ENCODE measurements at places on chromosomes 2 and 18.

DNA sequence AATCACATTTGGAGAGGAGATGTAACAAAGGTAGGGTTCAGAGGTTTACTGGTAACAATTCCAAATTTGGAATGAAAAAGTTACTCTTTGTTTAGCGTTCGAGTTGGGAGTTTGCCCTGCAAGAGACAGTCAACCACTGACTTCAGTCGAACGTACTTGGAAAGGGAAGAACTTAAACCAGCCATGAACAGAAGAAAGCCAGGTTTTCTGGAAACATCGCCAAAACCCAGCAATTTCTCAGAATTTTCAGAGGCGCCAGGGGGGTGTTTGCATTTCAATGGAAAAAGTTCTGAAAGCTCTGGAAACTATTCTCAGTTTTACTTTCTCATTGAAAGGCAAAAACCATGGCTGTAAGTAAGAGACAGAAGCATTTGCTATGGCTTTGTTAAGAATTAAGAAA is 28.5 kb upstream of the AQP4 start:
- DNase-seq = no peak

- DNase-seq = peak; percentile 100
These were observed 124.7 kb downstream of the CABLES1 start for GRCh38 chr18:23259701-23260681.

- no peak for DNase-seq
These were observed 88.8 kb downstream of the CD8B2 start for GRCh38 chr2:106575955-106576354.

DNA sequence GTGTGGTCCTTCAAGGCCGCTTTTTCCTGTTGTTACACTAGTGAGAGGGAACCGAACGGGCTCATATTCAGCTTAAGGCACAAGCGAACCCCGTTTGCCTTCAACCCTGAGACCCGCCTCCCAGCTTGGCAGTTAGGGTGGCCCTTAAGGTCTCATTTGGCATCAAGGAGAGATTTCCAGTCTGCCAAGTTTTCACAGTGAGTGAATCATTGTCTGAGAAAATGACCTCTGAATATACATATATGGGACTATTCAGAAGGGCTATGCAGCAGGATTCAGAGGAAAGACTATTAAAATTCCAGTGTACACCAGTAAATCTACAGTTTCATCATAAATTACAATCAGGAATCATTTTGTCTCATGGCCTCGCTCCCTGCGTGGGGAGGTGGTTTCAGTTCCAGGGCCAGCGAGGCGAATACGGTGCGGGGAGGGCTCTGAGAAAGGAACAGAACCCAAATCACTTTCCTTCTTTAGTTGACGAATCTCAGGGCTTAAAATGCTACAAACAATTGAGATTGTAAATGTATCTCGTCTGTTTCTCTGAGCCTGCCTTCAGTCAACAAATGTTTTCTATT is 231.4 kb downstream of the FAM210A start:
- DNase-seq = no peak

DNA sequence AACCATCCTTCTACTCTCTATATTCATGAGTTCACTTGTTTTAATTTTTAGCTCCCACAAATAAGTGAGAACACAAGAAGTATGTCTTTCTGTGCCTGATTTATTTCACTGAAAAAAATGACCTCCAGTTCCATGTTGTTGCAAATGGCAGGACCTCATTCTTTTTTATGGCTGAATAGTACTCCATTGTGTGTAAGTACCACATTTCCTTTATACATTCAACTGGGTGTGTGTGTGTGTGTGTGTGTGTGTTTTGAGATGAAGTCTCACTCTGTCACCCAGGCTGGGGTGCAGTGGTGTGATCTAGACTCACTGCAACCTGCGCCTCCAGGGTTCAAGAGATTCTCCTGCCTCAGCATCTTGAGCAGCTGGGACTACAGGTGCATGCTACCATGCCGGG is 41.2 kb downstream of the KCNG3 start:
- DNase-seq = no peak

DNA sequence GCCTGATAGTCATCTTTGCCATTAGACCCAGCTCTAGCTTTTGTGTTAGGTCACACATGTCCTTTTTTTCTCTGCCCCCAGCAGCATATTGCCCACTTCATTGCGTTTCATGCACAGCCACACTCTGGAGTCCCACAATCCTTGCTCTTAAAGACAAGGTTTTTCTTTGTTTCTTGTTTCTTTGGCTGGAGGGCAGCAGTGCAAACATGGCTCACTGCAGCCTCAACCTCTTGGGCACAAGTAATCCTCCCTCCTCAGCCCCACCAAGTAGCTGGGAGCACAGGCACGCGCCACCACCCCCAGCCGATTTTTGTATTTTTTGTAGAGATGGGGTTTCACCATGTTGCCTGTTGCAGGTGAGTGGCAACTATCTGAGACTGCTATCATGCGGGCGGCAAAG is 16.9 kb upstream of the PAPOLG start:
- no peak for DNase-seq

- no peak for DNase-seq
These were observed 339.0 kb upstream of the MEIS1 start for GRCh38 chr2:66095820-66096345.

- DNase-seq = no peak
These were observed 99.5 kb downstream of the MRO start for GRCh38 chr18:50720325-50720674.

DNA sequence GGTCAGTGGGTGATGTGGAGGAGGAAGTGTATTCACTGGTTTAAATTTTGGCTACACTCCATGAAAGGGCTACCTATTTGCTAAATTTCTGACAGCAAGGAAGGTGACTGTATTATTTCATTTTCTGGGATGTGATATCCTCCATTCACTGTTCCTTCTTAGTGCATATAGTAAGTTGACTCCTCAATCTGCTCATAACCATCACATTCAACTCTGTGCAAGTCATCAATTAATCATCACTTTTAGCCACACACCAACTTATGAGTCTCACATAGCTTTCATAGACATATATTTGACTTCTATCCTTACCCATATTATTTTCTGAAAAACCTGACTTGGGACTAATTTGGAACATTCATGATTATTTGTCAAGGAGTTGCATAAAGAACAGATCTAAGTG is 16.9 kb downstream of the KLHL41 start:
- DNase-seq = no peak

DNA sequence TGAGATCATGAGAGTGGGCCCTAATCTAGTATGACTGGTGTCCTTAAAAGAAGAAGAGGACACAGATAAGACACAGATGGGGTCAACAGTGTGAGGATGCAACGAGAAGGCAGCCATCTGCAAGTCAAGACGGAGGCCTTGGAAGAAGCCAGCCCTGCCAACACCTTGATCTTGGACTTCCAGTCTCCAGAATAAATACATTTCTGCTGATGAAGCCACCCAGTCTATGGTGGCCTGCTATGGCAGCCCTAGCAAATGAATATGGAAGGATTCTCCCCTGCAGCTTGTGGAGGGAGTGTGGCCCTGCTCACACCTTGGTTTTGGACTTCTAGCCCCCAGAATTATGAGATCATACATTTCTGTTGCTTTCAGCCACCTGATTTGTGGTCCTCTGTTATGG is 12.3 kb downstream of the CTIF start:
- DNase-seq = no peak

DNA sequence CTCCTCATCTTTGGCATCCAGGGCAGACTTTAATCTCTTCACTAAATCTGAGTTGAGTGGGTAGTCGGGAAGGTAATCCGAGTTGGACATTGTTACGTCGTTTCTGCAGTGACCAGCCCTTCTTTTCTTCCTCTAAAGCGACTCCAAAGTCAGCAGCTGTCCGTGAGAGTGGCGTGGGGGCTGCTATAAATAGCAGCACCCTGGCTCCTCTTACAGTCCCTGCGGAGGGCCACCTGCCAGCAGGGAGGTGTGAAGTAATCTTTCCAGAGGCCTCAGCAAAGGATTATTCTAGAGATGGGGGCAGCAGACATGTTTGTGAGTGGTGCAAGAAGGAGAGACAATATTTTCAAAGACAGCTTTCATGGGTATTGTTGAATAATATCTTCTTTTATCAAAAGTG is at the start of gene ASB18:
ASB18 (minus strand) TSS at position 151 of the 400 bp plus-strand sequence; CDS start at position 90, 61 bp downstream.
- DNase-seq = no peak

DNA sequence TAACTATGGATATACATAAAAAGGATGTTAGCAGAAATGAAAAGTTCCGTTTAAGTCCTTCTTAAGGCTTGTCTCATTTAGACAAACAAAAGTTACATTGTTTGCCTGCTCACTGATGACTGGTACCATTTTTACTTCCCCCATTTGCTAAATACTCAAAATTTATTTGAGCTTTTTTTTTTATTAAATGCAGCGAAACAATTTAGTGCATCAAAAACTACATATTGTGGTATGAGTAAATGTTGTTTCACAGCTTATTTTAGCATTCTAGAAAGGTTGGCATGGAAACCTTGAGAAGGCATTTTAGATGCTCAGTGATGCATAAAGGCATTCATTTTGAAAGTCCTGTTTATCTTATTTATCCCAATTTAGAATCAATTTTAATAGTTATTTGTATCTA is 100.0 kb downstream of the MAP2 start:
- DNase-seq = no peak

DNA sequence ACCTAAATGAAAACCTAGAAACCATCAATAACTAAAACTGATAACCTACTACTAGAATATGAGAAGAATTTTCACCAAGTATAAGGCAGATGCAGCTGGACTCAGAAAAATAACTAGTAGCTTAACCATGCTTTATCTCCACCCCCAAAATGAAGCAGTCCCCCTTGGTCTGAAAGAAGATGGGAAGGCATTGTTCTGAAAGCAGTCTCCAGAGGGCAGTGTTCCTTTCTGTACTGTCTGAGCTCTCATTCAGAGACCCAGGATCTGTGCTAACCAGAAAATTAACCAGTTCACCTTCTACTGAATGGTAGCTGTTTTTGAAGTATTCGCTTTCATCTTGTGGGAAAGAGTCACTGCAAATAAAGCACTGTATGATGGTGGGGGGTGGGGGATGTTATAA is 273.0 kb downstream of the PDE11A start:
- no peak for DNase-seq

DNA sequence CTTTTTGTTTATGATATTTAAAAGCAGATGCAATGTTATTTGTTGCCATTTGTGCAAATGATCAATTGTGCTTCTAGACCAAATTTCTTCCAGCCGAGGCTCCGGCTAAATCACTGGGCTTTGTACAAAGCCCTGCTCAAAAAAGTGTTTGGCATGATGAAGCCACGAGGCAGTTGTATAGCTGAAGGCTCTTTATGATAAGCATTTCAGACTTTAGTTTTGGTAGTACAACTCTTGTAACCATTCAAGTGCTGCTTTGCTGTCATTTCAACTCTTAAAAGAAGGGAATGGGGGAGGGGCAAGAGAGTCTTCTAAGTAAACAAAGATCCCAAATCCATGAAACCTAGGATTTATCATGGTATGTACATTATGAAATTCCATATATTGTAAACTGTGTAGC is 3.3 kb upstream of the ZNF532 start:
- no peak for DNase-seq

- no peak for DNase-seq
These were observed 752 bp upstream of the CYTIP start for GRCh38 chr2:157444641-157445040.

- no peak for DNase-seq
These were observed 1037.6 kb downstream of the DSC3 start for GRCh38 chr18:30004965-30005364.

DNA sequence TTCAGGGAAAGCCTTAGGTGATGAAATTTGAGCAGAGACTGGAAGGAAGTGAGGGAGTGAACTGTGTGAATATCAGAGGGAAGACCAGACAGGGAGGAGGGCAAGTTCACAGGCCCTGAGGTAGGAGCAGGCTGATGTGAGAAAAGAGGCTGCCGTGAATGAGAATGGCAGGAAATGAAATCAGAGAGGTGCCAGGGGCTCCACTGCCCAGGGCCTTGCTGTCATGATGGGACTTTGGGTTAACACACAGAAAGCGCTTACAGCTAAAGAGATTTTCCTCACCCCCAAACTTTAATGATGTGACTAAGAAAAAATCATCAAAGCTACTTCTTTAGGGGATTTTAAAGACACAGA is 53.8 kb downstream of the MARCHF4 start:
- no peak for DNase-seq

- DNase-seq = peak; percentile 60
These were observed 36.6 kb upstream of the AAK1 start for GRCh38 chr2:69680001-69680675.

DNA sequence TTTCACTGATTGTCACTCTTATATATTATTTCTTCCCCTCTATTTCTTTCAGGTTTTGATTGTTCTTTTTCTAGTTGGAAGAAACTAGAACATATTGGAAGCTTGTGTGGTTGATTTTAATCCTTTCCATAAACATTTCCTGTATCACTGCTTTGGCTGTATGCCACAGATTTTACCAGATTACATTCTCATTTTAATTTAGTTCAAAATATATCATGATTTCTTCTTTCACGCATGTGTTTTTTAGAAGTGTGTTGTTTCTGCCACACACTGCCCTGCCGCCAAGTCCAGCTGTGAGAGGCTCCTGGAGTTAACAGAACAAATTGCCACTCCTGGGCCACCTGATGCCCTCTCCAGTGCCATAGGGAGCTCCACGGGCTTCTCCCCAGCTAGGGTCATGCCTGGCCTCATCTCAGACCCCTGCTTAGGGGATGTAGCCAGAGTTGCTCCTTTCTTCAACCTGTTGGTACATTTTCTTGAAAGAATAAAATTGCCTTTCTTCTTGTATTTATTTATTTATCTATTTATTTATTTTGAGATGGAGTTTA is 206.2 kb upstream of the COPS8 start:
- DNase-seq = no peak

DNA sequence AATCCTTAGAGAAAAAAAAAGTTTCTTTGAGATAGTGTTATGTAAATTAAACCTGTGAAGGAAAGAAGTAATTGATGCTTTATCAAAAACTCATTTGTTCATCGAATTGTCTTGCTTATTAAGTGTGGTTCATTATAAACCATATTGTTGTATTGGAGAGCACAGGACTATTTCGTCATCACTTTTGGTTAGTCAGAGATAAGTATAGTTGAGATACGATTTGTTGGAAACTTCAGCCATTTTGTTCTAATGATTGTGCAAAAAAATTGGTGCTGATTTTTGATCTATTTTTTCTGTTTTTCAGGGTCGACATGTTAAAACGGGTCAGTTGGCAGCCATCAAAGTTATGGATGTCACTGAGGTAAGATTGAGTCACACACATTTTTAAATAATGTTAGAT is 92.9 kb downstream of the MAP4K4 start:
- no peak for DNase-seq

DNA sequence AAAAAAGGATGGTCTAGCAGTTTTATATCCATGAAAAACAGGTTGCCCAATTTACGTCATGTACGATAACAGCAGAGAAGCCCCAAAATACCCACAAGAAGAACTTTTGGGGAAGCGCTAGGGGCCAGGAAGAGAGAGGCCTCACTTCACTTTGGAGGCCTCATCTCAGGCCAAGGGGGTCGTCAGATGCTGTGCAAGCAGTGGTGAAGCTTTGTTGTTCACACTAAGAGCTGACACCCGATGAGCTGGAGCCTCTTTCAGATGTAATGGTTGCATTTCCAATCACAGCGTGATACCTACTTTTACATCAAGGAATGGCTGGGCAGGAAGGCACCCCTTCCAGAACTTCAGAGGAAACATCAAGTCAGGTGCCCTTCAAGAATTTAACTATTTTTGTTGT is 242.3 kb upstream of the PXDN start:
- DNase-seq = no peak

- DNase-seq = no peak
These were observed 165.1 kb downstream of the RPIA start for GRCh38 chr2:88856409-88857135.

- DNase-seq = no peak
These were observed 888.6 kb upstream of the NRXN1 start for GRCh38 chr2:51920509-51920908.

- no peak for DNase-seq
These were observed 113.2 kb downstream of the ACKR3 start for GRCh38 chr2:236682651-236683422.

Data from GF-D8 (cell line).